ENCODE measurements at places on chromosomes 5 and 9.
A peak's percentile ranks its signal among the peaks of the same experiment; 100 is the strongest.

DNA sequence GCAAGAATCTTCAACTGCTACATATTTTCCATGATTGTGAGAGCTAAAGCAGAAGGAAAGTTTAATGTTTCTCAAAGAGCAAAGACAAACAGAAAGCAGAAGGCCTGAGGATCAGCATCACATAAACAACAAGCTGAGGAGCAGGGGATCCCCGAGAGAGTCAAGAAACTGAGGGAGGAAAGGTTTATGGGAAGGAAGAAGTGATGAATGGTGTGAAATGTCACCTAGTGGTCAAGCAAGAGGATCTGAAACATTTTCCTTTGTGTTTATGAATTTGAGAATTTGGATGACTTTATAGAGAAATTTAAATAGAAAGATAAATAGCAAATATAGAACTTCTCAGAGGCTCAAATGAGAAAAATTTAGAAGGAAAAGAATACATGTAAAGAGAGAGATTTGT, 481.9 kb downstream of the CHSY3 start:
- DNase-seq, result no peak

DNA sequence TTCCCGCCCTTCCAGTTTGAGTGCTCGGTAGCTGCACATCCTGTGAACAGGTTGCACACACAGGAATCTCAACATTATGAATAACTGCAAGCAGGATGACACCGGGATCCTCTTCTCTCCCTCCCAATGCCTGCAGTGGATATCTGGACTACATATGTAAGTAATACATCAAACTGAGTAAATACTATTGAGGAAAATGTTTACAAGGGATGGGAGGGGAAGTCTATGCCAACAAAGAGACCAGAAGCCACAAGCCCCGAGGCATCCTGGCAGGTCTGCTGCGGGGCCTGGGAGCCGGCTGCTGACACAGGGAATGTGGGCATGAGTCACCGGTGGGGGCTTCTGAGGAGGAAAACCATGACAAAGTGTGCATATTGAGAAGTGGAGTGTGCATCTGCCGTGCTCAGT, 8.6 kb upstream of the ANKRD33B start:
- DNase-seq, result no peak

DNA sequence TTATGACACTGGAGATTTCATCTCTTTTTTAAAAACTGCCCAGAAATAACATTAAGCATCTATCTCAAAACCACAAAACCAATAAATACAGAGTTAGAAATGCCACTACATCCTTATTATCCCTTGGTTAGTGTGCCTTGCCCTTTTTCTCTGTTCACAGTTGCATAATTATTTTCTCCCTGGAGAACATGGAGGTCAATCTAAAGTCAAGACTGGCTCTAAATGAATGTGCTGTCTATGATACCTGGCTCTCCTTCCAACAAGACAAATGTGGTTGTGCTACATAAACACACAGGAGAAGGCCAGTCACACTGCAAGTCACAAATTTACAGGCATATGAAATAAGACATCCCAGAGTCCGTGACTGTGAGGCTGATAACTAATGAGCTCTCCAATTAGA, 2.8 kb downstream of the FBN2 start:
- DNase-seq, result no peak

GRCh38 chr9:90433398-90433941, 209.2 kb downstream of the DIRAS2 start:
- no peak for DNase-seq

- no peak for DNase-seq
Measured at GRCh38 chr9:72322678-72323077, 42.3 kb downstream of the ZFAND5 start.

DNA sequence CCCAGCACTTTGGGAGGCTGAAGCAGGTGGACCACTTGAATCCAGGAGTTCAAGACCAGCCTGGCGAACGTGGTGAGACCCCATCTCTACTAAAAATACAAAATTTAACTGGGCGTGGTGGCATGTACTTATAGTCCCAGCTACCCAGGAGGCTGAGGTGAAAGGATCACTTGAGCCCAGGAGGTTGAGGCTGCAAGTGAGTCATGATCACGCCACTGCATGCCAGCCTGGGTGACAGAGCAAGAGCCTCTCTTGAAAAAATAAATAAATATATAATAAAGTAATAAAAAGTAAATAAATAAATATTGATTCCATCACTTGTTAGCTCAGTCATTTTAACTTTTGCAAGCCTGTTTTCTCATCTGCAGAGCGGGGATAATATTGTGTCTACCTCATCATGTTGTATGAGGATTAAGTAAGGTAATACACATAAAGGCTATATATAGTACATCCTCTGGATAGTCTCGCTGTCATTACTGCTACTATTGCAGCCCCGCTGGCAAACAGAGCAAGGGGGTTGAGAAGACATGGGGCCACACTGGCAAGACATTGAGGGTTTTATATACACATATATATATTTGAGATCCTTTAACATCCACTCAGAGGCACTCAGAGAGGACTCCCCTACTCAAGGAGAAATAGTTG, 210.9 kb downstream of the C9orf152 start:
- no peak for DNase-seq

DNA sequence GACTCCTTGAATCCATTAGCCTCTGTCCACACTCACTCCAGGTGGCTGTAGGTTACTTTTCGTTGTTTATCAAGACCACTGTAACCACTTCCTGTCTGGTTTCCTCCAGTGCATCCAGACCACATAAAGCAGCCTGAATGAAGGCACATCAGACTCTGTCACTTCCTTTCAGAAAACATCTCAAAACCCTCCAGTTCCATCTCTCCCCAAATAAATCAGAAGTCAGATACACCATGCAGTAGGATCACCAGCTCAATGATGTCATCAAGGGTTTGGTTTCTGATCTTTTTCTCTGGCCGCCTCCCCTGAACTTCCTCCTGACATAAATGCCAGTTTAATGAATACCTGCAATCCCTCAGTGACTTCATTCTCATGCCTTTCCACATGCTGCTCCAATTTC, 161.2 kb downstream of the ZNF462 start:
- DNase-seq, result no peak

- DNase-seq, result no peak
Measured at GRCh38 chr5:164422400-164422799, 917.0 kb downstream of the MAT2B start.

- no peak for DNase-seq
Measured at GRCh38 chr9:16626577-16627130, 243.8 kb downstream of the BNC2 start.

- DNase-seq, result no peak
Measured at GRCh38 chr9:125405938-125406809, 144.5 kb downstream of the GAPVD1 start.

- DNase-seq, result no peak
Measured at GRCh38 chr5:128574041-128574440, 36.0 kb upstream of the FBN2 start.

DNA sequence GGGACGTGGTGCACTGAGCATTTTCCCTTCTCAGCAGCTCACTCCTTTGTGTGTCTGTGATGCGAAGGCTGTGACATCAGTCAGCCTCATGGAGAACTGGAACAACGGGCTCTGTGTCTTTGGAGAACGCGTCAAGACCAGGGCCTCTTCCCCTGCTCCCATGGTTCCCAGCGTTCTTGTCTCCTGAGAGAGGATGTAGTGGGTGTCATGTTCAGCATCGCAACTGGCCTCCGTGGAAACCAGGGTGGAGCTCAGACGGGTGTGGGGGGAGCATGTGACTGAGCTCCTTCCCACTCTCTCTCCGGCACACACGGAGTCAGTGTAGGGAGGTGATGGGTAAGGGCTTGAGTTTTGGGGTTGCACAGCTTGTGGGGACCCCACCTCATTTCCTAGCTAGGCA, 59.7 kb downstream of the TENT4A start:
- DNase-seq, result no peak

GRCh38 chr9:18707489-18708205, 233.7 kb downstream of the ADAMTSL1 start:
- DNase-seq, result no peak

DNA sequence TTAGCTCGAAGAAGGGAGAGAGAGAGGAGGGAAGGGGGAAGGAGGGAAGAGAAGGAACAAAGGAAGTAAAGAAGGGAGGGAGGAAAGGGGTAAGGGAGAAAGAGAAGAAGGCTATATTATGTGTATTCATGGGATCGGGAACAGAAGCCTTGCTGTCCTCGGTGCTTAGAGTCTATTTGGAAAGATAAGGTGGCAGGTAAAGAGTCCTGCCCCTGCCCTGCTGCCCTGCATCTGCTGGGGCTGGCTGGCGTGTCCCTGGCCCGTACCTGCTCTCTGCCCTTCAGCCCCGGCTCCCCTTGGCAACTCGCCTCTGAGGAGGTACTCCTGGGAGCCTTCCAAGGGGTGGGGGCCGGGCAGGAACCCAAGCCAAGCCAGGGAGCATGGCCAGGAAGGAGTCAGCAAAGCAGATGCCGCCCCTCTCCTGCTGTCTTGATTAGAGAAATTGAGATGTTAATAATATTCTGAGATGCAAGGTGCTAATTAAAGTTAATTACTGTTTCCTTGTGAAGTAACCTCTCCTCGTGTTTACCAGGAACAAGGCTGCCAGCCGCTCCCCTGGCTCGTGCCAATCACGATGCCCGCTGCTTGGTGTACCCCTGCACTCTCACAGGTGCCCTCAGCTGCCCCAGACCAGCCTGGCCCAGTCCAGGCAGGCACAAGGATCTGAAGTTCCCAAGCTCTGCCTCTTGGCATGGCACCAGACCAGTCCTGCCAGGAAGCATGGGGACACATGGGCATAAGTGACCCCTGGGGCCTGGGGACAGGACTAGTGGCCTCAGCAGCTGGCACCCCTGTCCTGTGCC, 36.6 kb downstream of the PCDH1 start:
- no peak for DNase-seq

GRCh38 chr5:41876678-41877077, 6.5 kb upstream of the OXCT1 start:
- DNase-seq, result no peak

- peak; percentile 42 for DNase-seq
Measured at GRCh38 chr5:159316519-159317383, 13.5 kb downstream of the IL12B start.

GRCh38 chr9:354453-354852, 139.8 kb downstream of the DOCK8 start:
- DNase-seq, result no peak

GRCh38 chr9:20262611-20263010, 359.7 kb downstream of the MLLT3 start:
- DNase-seq, result no peak

GRCh38 chr9:13552606-13553215, 273.2 kb upstream of the MPDZ start:
- DNase-seq, result no peak

GRCh38 chr5:111099058-111099778, 7.1 kb downstream of the WDR36 start:
- no peak for DNase-seq

- DNase-seq, result no peak
Measured at GRCh38 chr9:20526500-20527319, 95.6 kb downstream of the MLLT3 start.

DNA sequence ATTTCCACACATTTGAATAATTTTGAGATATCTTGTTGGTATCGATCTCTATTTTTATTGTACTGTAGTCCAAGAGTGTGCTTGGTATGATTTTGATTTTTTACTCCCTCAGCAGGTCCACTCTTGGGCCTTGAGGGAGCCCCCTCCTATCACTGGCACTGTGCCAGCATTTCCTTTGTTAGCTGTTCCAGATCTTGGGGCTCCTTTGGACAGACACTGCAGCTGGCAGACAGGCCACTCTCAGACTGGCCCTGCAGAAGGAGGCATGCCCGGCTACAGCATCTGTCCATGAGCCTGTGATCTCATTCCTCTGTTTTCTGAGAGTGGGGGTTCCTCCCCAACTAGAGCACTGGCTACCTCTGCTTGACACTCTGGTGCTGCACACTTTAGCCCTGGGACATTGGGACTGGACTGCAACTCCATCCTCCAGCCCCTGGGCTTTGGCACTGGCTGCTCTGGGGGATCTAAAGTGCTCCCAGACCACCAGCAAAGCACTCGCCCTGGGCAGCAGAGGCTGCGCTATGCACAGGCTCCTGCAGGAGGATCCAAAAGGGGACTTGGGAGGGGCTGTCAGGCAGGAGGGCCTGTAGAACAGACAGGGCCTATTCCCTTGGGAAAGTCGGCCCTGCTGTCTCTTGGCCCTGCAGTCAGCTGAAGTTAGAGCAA, 271.3 kb upstream of the DMAC1 start:
- DNase-seq, result no peak

- DNase-seq, result no peak
Measured at GRCh38 chr9:16627967-16628366, 242.5 kb downstream of the BNC2 start.

DNA sequence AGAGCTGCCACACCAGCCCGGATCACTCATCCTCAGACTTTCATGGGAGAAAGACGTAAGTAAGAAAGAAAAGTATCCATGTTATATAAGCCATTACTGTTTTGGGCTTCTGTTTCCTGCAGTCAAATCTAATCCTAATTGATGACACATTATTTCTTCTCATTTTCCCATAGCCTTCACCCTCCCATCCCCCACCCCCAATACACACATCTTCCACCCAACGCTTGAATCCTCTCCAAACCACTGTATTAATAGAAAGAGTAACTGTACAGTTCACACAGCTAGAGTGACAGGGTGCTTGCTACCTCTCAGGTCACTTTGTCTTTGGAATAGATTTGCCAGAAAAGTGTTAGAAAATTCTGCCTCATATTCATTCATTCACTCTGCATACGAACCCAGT, 69.3 kb upstream of the IL17B start:
- DNase-seq, result no peak

DNA sequence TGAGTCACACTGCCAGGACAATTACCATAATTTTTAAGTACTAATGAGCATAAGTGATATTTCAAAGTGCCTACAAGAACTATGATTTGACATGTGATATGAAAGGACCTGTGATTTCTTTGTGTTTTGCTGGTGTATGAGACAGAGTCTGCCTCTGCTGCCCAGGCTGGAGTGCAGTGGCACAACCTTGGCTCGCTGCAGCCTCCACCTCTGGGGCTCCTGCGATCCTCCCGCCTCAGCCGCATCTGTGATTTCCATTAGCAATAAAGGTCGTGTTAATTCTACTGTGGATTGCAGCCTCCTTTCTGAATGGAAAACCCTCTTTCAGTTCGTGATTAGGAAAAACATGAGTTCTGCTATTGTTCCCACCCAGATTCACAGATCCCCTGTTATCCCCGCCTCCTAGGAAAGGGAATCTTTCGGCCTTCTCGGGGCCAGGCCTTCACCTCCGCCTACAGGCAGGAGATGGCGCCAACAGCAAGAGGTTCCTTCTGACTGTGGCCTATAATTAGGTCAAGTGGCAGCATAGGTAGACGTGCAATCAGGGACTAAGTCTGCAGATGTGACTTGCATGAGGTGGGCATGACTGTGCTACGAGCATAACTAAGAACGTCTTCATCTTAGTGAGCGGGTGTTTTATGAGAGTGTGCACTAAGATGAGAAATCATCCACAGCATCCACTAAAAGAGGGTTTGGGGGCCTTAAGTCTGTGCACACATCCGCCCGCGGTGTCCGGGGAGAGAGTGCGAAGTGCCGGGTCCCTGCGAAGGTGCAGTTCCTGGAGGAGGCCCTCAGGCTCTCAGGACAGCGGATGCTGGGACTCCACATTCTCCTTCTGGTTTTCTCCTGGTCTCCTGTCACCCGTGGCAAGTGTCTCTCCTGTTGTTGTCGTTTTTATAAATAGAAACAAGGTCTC, 23.1 kb downstream of the TRIM7 start:
- peak; percentile 58 for DNase-seq
